ENCODE measurements at places on chromosomes 6 and 20.

DNA sequence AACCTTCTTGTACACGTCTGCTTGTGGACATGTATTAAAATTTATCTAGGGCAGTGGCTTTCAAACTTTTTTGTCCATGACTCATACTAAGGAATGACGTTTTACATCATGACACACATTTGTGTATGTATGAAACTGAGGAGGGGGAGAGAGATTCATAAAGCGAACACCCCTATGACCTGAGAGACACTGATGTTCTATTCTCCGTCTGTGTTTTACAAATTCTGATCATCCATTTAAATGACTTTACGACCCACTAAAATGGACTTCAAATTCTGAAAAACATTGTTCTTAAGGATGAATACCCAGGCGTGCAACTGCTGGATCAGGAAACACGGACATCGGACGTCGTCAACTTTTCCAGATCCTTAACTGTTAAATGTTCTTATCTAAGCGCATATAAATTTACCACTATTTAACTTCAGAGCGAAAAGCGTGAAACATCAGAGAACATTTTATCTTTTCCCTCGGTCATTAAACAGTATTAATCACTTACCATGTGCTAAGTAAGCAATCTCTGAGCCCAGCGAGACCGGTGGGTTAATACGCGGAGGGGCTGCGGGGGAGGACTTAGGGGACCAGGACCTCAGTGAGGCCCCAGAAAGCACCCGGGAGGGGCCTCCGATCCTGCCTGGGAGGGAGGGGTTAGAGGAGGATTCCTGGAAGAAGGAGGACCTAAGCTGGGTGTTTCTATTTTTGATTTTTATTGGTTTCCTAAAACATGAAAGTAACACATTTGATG, 1.2 kb downstream of the PLAGL1 start:
- no peak for DNase-seq

- DNase-seq, result no peak
Measured at GRCh38 chr6:133502441-133503335, 261.5 kb downstream of the EYA4 start.

DNA sequence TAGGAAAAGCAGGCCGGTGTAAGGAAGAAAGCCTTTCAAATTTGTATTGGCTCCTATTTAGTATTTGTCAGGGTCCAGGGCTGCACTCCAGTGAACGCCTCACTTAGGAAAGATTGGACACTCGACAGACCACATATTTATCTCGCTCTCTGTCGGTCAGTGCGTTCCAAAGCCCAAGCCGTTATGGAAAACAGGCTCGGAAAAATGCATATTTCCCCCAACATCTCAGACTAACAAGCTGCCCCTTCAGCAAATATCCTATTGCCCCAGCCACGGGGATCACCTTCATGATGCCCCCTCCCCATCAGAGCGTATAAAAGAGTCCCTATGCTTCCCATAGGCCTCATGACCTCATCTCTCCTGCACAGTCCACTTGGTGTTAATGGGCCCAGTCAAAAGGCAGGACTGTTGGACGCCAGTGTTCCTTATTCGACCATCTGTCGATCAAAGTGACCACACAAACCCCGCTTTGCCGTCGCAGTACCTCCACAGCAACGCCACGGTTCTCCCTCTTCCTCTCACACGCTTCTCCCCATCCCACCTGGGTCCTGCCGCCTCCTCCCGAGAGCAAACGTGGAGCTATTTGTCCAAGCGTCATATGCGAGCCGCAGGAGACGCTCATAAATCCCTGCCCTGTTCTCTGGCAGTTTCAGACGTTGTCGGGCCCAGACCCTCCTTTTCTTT, 63.3 kb downstream of the NPEPL1 start:
- no peak for DNase-seq

GRCh38 chr6:11212664-11213063, 19.8 kb downstream of the NEDD9 start:
- no peak for DNase-seq

DNA sequence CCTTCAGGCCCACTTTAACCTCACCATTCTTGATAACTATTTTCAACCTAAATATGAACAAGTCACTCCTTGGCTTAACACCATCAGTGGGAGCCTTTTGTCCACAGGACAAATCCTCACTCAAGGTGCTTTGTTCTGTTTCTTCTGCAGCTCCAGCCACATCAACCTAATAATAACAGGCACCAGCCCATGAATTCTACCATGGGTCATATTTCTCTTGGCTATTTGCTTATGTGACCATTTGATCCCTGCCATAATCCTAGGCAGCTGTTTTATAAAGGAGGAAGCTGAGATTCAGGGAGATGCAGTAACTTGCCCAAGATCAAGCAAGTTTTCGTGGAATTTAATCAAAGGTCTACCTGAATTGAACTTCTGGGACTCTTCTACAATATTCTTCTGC, 561.3 kb downstream of the DHX35 start:
- DNase-seq, result no peak

- DNase-seq, result no peak
Measured at GRCh38 chr6:37689381-37689780, 8.3 kb downstream of the MDGA1 start.

- no peak for DNase-seq
Measured at GRCh38 chr6:3314176-3314575, 55.4 kb downstream of the PSMG4 start.

DNA sequence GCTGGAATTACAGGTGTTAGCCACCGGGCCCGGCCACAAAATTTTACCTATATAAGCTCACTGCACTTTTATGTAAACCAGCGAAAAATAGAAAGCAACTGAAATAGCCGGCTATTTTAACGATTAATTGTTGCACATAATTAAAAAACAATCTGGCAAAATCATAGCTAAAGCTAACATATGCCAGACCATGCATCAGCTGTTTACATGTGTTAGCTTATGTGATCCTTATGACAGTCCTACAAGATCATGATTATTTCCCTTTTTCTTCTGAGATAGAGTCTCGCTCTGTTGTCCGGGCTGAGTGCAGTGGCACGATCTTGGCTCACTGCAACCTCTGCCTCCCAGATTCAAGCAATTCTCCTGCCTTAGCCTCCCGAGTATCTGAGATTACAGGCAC, 157.0 kb downstream of the ZFP64 start:
- DNase-seq, result no peak

- no peak for DNase-seq
Measured at GRCh38 chr20:19692685-19693119, 65.4 kb upstream of the RIN2 start.

- DNase-seq, result peak; percentile 60
Measured at GRCh38 chr6:49606721-49607390, 29.8 kb downstream of the RHAG start.

DNA sequence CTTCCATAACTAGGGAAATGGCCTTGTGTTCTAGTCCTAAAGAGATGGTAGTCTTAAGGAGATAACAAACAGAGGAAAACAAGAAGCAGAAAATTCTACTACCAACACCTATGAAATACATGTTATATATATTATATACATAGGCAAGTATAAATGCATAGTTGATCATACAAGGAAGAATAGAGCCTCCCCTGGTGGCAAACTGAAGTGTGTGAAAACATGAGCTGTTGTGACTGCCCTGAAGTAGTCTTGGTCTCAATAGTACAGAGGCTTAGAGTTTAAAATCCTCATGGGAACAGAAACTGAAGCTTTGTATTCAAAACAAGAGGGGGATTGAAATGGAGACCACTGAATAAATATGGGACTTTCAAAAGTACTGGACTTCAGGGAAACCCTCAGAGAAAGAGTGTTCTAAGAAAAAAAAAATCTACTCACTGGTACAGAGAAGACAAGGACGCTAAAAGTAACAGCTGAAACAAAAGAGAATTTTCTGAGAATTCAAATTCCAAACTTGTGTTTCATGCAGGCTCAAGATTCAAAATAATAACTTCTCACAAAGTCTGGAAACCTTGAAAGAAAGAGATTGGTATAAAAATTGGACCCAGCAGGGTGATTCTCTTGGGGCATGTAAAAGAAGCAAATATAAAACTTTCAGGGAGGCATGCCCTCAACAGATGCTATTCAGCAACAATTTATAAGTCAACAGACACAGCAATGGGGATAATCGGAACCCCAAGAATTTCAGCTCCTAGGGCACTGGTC, 59.7 kb upstream of the SAMD3 start:
- no peak for DNase-seq

GRCh38 chr6:137744877-137745276, 122.2 kb upstream of the TNFAIP3 start:
- DNase-seq, result no peak

DNA sequence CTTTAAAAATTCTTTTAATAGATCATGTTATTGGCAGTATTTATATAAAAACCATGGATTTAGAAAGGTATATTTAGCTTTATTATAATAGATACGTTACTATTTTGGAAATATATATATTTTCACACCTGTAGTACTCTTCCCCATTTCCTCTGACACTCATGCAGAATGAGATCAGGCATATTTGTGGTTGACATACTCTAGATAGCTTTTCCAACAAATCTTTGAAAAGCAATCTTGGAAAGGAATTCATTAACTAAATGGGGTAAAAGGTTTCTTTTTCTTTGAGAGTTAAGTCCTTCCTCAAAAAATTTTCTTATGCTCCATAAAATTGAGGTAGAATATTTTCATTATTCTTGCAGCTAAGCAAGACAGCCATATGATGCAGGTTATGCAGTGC, 14.5 kb downstream of the ASF1A start:
- no peak for DNase-seq

GRCh38 chr6:143339223-143339622, 111.3 kb downstream of the ADAT2 start:
- no peak for DNase-seq

- DNase-seq, result no peak
Measured at GRCh38 chr6:54018722-54019121, 92.5 kb upstream of the MLIP start.

GRCh38 chr20:38629979-38630378, 28.4 kb downstream of the ARHGAP40 start:
- no peak for DNase-seq

DNA sequence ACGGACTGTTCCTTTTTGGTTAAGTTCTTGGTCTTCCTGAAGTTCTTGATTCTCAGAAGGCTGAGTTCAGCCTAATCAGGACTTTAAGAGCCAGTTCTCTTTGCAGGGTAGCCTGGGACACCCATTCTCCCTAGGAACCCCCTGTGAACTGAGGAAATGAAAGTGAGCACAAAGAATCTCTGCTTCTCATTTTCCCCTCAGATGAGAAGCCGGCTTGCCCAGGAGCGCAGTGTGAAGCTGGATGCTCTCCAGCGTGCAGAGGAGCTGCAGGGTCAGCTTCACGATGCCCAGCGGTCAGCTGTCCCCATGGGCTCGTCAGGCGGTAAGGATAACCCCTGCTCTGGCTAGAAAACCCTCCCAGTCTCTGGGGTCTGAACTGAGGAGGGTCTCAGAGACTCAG, 34.0 kb downstream of the CD164 start:
- DNase-seq, result no peak

DNA sequence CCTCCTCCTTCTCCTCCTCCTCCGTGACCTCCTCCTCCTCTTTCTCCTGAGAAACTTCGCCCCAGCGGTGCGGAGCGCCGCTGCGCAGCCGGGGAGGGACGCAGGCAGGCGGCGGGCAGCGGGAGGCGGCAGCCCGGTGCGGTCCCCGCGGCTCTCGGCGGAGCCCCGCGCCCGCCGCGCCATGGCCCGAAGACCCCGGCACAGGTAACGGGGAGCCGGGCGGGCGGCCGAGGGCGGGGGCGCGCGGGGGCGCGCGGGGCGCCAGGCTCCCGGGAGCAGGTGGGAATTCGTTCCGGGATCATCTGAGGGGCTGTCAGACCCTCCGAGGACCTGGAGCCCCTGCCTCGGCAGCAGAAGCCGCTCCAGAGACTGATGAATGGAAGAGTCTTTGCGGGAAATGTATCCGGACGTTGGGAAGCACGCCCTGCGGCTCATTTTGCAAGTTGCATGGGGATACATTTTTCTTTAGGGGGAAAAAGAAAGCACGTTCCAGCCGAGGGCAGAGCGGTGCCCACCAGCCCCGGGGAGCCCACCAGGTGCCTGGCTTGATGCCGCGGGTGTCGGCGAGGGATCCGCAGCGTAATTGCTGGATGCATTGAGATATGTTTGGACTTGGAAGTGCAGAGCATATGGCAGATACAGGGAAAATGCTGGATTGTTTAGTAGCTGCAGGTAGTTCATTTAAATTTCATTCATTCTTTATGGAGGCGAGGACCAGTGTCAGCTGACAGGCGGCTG, 394 bp downstream of the MYB start:
- no peak for DNase-seq

GRCh38 chr6:2819115-2819514, 22.5 kb downstream of the SERPINB1 start:
- DNase-seq, result no peak

DNA sequence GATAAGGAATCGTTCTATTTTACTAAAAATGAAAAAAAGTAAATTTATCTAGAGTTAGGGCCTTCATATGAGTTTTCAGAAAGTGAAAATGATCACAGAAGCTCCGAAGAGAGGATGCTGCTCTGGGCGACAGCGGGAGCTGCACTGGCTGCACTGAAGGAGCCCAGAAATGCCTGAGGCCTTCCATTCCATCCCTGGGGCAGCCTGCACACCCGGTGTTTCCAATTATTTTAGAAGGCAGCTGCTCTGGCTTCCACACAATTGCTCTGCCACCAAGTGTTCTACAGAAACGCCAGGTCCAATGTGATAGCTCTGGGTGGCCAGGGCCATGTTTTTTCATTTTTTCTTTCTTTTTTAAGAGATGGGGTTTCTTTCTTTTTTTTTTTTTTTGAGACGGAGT, 3.6 kb downstream of the DTNBP1 start:
- no peak for DNase-seq

GRCh38 chr6:47059216-47059885, 17.2 kb upstream of the ADGRF1 start:
- no peak for DNase-seq

GRCh38 chr6:34970488-34970887, 81.4 kb downstream of the ANKS1A start:
- no peak for DNase-seq

DNA sequence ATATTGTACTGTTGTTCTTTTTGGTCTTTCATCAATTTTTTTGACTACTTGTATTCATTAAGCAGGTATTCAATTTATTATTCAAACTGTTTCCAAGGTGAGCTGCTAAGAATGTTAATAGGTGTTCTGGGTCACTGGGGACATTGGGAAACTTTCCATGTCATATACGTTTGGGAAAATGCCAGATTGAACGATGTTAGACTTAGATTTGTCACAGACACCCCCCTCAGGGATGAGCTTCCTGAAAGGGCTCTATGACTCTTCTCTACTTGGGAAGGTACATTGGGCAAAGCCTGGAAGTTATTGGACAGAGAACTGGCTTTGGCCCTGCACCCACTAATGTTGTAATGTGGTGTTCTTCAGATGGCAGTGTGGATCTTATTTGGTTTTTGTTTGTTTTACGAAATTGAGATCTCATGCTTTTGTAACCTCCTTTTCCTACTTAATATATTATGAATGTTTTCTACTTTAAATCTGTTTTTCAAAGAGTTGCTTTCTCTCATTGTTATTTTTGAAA, 42.1 kb downstream of the PLCB4 start:
- no peak for DNase-seq

DNA sequence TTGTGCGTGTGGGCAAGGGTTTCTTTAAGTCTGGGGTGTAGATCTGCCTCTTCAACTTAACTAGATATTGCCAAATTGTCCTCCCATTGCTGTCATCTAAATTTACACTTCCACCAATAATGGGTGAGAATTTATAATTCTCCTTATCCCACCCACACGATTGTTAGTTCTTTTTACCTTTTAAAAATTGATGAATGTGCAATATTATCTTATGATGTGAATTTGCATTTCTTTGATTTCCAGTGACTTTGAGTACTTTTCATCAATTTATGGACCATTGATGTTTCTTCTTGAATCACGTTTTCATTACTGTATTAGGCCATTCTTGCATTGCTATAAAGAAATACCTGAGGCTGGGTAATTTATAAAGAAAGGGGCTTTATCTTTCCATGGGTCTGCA, 17.2 kb upstream of the TPD52L1 start:
- no peak for DNase-seq
